Activated CD4-positive, alpha-beta T cell treated with anti-CD3 and anti-CD28 coated beads, Interleukin-2, Interleukin-6, amounts not matched to agents 100 ng/mL and 50 ng/mL, durations not matched to agents 16 hours and 8 hours (primary cell): ENCODE measurements at places on chromosomes 4 and X.

DNA sequence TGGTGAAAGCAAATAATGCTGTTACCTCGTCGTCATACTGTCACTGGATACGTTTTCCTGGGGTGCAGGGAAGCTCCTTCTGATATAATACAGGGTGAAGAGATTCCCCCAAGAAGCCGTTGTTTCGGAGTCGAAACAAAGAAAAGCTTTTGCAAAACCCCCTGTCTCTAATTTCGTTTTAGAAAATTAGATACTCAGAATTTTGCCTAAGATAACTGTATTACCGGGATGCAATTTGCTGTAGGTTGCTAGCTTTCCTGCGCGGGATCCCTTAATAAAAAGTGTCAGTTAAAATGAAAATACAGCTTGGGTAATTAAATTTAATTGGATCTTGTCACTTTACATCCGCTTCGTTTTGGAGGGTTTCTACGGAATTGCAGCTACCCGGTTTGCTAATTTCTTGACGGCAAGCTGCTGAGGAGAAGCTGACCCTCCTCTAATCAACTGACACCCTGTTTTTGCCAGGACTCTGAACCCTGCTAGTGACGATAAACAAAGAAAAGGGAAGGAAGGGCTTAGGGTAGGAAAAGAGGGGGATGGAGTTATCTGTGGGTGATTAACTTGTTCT, 174.6 kb downstream of the SHOX start:
- DNase-seq = no peak

DNA sequence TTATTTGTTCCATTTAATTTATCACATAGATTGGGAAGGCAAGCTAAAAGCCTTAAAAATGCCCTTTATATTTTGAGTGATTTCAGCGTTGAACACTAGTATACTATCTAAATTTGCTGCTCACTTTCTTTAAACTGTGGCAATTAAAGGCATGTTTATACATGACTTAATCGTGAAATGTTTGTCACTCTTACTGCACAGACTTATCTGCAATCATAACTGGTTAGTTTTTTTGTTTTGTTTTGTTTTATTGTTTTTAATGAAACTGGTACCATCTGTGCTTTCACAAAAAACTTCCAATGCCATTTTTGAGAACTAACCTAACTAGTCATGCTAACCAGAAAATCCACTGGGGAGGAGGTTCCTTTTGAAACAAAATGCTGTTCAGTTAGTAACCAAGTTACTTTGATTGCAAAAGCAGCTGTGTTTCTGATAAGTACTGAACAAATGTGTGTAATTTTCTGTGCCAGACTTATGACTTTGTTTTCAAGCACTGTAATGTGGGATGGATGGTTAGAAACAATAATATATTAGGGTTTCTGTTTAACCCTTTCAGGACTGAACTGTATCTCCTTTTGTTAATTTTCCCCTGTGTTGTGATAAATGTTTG, 56.1 kb downstream of the CCKAR start:
- no peak for DNase-seq

GRCh38 chrX:16212024-16212423, 44.7 kb downstream of the MAGEB17 start:
- DNase-seq = no peak

DNA sequence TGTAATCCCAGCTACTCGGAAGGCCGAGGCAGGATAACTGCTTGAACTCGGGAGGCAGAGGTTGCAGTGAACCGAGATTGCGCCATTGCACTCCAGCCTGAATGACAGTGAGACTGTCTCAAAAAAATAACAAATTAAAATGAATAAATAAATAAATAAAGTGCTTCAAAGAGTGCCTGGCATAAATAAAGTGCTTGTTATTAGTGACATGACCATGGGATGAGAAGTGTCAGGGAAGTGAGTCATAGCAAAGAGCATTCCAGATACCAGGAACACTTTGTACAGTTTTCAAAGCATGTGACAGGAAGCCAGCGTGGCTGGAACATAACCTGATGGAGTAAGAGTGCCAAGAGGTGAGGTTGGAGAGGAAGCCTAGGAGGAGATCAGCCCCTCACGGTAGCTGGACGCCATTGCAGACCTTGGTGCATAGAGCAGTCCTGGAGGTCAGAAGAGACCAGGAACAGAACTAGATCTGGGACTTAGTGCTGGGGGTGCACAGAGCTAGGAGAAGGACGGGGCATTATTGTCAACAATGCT, 6.0 kb upstream of the WDR13 start:
- DNase-seq = no peak

DNA sequence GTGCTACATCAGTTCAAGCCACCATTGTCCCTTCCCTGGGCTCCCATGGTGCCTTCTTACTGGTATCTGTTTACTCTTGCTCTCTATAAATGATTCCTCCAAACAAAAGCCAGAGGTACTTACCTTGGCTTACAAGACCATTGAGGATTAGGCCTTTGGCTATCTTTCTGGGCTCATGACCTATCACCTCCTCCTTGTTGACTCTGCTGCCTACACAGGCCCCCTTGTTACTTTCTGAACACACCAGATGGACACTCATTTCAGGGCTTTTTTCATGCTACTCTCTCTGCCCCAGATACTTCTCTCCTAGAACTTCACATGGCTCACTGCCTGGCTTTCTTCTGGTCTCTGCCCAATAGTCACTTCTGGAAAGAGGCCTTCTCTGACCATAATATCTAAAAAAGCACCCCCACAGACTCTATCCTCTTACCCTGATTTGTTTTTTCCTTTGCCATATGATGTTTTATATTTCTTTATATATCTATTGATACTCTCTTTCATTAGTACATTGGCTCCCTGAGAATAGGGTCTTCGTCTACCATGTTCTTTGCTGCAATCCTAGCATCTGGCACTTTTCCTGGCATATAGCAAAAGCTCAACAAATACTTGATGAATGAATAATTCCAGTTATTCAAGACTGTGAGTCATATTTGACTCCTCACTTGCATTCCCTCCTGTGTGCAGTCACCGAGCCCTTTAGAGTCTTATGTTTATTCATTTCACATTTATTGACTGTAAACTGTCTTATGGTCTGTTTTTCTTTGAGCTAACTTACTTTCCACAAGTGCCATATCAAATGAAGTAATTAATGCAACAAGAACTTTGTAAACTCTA, 27.1 kb upstream of the TAPT1 start:
- no peak for DNase-seq

DNA sequence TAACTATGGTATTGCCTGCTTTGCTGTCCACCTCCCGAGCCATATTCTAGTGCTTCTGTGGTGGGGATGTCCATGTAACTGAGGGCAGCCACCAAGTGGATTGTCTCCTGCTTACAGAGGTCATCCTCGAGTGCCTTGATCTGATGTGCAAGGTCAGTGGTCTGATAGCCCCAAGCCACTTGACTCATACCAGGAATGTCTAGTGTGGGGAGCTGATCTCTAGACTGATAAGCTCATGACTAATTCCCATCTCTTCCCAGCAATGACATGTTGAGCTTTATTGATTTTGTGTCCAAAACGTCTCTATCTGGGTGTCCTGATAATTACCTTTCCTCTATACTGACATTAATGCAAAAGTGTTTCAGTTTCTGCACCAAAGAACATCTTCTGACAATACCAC, 168.4 kb upstream of the WDR1 start:
- no peak for DNase-seq

GRCh38 chr4:81366779-81367178, 104.9 kb downstream of the RASGEF1B start:
- no peak for DNase-seq

GRCh38 chrX:40108959-40109287, 11.2 kb upstream of the BCOR start:
- DNase-seq = peak; percentile 61

DNA sequence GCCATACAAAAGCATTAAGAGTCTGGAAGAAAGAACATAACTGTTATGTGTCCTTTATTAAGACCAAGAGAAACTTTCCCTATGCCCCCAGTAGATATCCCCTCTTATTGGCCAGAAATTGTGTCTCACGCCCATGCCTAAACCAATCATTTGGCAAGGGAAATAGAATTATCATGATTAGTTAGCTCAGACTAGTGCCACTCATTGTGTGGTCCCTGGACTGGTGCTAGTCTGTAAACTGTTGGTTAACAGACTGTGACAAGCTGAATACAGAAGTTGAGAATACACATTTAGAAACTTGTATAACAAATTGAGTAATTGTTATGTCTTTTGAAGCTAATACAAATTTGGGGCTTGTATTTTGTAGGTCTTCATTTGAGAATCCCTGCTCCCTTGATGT, 8.1 kb upstream of the HUWE1 start:
- no peak for DNase-seq

GRCh38 chr4:153075836-153076518, 128.3 kb upstream of the TRIM2 start:
- no peak for DNase-seq

DNA sequence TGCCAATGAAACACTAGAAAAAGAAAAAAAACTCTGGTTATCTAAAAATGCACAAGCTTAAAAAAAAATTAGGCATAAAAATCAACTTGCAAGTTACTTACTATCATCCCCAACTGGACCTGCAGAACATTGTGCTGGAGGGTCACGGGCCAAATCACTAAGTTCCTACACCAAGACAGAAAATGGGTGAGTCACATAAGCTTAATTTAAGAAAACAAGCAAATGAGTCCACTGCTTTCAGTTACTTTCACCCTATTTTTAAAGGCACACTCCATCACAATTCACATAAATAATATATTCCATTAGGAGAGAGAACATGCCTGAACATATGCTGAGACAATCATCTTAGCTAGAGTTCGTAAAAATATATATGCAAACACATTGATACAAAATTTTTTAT, 17.7 kb downstream of the UBE2D3 start:
- DNase-seq = no peak

GRCh38 chr4:1333256-1333655, 13.8 kb upstream of the UVSSA start:
- no peak for DNase-seq

GRCh38 chr4:41653523-41653922, 95.0 kb downstream of the PHOX2B start:
- no peak for DNase-seq

DNA sequence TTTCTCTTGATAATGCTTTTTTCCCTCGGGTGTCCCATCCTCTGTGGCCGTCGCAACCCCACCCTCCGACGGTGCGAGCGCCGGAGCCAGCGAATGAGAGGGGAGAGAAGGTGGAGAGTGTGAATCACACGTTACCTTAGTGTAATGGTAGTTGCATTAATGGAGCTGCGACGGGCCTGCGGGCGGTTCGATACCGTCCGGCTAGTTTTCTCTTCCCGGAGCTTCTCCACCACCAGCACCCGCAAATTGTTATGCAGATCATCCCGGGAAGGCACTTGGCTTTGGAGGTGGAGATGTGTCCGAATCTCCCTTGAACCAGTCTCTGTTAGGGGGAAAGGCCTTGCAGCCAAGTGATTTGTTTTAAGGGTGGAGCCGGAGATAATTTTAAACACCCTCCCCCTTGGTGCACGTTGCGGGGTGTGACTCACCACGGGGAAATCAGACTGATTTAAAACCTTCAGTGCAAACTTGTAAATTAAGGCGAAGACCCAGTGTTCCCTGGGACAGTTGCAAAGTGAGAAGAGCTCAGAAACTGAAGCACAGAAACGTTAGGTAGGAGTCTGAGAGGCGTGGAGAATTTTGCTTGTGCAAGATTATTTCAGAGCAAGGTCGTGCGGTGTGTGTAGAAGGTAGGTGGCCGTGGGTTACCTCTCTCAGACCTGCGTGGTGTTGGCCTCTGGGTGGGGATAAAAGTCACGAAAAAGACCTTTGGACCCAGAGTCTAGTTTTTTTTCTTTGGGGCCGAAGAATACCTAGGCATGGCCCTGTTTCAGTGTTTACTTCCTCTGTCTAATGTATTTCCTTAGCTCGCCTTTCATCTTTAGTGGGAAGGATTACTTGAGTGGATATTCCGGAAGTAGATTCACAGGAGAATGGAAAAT, 1.3 kb downstream of the AFF1 start:
- DNase-seq = peak; percentile 84

- no peak for DNase-seq
Measured at GRCh38 chr4:122650148-122650547, 29.3 kb upstream of the IL21 start.

DNA sequence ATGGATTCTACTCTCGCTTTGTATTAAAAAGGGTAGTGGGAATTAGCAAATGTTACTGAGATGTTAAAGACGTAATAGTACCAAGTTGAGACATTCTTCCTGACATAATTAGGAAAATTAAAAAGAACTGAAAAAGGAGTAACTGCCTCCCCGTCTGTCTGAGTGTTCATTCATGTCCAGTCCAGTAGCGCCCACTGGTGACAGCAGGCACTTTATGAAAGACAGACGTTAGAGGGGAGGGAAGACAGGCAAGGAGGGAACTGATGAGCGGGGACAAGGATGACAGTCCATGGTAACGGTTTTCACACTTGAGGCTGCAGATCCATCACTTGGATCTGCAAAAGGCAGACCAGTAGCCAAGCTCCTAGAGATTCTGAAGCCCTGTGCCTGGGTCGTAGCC, 326.7 kb downstream of the STK32B start:
- DNase-seq = no peak

- no peak for DNase-seq
Measured at GRCh38 chr4:107255114-107255513, 219.0 kb upstream of the DKK2 start.

GRCh38 chr4:1994938-1995337, 13.8 kb downstream of the NELFA start:
- DNase-seq = no peak

DNA sequence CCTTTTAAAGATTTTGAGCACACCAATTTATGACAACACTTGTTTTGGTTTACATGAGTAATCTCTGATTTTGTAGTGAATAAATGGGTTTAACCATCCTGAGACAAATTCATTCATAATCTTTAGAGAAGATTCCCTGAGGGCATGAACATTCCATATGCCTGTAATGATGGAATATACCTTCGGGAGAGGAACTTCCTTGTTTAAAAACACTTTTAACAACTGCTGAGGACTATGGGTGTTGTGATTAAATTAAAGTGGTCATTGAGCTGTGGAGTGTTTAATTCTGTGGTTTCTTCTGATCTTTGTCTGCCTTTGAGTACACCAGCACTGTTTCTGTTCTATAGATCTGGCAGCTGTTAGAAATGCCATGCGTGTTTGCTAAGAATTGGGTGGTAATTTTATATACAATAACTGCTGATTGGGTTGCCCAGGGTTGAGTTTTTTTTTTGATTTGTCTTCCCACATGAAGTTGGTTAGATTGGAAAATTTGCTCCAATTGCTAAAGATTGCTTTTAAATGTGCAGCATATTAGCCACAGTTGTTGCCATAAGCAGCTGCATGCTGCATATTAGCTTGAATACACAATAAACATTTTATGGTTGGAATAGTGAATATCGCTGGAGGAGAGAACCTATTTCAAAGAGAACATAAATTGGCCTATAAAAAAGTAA, 86.8 kb downstream of the DCLK2 start:
- DNase-seq = no peak

- no peak for DNase-seq
Measured at GRCh38 chrX:96807318-96807717, 76.4 kb upstream of the RPA4 start.

DNA sequence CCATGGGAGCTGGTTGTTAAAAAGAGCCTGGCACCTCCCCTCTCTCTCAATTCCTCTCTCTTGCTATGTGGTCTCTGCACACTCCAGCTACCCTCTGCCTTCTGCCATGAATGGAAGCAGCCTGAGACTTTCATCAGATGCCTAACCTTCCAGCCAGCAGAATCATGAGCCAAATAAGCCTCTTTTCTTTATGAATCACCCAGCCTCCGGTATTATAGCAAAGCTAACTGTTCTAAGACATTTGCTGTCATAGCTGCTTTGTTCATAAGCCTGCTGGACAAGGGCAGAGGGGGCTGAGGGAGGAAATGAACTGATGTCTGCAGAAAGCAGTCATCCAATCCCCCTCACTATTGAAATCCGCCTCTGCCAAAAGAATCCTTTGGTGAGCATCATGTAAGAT, 196.7 kb downstream of the ZNF330 start:
- no peak for DNase-seq
